Mesenteric fat pad (tissue), 1 donor: ENCODE measurements at places on chromosomes 13 and 19. TPM values are rescaled to one million over a fixed set of nuclear protein-coding genes. Genes with fewer than 3 reads are reported as not detected.

- DNase-seq: no peak
Observed at GRCh38 chr19:14375582-14376291, 5.5 kb upstream of the ADGRE5 start.

The TEX101 gene
- not detected for total RNA-seq

The LRRC8E gene
- 1.8 TPM for total RNA-seq

DNA sequence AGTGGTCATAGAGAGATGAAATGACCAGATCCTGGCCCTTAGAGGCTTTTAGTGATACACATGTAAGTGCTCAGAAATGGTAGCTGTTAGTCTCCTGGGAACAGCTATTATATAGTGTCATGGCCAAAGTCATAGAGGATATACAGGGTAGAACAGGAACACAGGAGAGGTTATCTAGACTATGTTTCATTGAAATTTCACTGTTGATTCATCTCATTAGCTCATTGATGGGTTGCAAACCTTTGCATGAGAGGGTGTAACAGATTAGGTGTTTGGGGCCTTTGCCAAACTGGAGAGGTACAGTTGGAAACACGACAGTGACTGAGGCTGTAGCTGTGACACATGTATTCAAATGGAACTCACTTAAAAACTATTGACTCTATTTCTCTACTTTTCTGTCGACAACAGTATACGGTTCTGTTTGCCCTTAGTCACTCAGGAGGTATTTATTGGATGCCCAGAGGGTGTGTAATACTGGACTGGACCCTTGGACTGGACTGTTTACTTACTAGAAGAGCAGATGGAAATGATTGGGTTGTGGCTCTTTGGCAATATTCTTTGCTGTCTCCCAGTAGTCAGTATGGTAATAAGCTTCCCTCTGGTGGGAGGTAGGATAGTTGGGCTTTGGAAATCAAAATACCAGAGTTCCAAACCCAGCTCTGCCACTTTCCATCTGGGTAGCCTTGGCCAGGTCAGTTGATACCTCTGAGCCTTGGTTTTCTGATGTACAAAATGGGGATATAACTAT, 29.8 kb downstream of the ARHGAP35 start:
- no peak for DNase-seq

GRCh38 chr19:37936166-37936565, 29.2 kb downstream of the SIPA1L3 start:
- no peak for DNase-seq

- no peak for DNase-seq
Observed at GRCh38 chr13:59493436-59493965, 670.2 kb downstream of the DIAPH3 start.

The MYH14 gene
- total RNA-seq: 26.4 TPM

The TMEM147 gene
- total RNA-seq: 86.8 TPM

DNA sequence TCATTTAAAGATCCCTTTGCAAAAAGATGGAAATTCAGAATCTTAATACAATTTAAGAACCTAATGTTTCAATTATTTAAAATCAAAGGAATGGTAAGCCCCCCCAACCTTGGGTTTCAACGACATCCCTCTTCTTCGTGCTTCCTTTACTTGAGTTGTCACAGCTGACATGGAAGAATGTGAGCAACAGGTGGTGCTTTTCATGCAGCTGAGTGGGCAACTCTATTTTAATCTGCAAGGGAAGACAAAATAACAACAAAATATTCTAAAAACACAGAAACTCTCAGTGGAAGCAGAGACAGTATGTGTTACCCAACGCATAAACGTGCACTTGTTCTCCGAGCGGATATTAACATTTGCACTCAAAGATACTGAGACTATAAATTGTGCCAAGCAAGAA, 92.3 kb downstream of the DOCK9 start:
- no peak for DNase-seq

The TMEM86B gene
- 1.6 TPM for total RNA-seq

DNA sequence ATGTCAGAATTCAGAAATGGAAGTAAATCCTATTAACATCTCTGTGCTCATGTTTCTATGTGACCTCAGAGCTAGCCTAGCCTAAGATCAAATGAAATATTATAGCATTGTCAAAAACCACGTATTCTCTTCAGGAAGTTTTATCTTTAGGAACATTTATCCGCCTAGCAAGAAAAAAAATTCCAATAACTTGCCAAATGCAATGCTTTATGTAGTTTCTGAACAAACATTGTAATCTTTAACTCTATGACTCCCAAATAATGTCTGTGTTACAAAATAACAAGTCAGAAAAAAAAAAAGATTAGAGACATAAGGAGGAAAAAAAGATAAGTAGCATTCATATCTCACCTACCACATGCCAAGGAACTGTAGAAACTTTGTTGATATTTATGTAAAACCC, 18.4 kb upstream of the IPO5 start:
- no peak for DNase-seq

DNA sequence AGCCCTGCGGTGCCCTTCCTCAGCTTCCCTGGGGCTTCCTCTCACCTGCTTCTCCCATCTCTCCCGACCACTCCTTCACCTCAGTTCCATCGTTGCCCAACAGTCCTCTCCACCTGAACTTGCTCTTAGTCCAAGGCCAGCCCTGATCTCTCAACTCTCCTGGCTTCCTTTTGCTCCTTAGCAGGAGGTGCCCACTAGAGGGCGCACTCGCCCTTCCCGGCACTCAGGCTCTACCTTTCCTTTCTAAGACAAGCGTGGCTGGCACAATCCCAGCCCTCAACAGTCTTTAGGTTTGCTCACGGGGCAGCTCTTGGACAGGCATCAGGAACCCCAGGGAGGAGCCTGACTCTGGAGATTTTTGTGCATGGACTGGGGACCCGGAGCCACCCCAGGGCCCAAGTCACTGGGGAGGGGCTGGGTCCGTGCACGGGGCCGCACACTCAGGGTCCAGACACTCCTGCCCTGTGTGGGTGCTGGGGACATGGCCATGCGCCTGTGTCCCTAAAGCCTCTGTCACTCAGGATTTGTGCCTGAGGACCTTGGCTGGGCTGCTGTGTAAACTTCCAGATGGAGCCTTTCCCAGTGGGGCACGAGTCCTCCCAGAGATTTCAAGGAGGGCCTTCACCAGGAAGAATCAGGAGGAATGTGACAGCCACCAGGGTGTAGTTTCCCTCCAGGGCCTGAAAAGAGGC, 12.1 kb upstream of the CEACAM8 start:
- no peak for DNase-seq

GRCh38 chr13:20798027-20798426, 24.3 kb upstream of the EEF1AKMT1 start:
- DNase-seq: no peak

DNA sequence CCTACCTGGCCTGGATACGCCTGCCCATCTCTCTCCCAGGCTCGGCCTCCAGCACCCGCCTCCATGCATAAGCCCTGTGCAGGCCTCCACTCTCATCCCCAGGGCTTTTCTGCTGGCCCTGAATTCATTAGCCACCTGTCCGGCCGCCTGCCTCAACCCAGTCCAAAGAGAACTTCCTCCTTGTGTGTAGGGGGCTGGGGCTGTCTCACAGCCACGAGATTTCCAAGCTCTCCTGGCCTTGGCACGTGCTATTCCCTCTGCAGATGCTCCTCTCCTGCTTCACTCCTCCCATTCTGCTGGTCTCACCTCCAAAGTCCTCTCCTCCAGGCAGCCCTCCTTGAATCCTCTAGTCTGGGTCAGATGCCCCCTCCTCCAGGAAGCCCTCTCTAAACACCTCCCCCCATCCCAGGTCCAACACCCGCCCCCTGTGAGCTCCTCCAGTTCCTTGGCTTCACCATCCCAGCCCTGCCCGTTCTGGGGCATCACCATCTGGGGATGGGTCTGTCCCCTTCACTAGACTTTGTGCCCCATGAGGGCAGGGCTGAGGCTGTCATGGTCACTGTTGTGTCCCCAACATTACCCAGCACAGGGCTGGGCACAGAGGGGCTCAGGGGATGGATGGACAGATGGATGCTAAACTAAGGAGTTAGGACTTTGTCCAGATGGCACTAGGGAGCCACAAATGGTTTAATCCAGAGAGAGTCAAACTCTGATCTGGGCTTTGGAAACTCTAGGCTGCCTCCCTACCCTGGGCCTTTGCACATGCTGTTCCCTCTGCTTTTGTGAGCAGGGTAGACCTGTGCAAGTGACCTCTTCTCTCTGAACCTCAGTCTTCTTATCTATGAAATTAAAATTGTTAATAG, 14.8 kb downstream of the MEIS3 start:
- no peak for DNase-seq

The U2AF1L4 gene
- 12.8 TPM for total RNA-seq

- DNase-seq: no peak
Observed at GRCh38 chr13:113506025-113506685, 15.6 kb upstream of the DCUN1D2 start.

DNA sequence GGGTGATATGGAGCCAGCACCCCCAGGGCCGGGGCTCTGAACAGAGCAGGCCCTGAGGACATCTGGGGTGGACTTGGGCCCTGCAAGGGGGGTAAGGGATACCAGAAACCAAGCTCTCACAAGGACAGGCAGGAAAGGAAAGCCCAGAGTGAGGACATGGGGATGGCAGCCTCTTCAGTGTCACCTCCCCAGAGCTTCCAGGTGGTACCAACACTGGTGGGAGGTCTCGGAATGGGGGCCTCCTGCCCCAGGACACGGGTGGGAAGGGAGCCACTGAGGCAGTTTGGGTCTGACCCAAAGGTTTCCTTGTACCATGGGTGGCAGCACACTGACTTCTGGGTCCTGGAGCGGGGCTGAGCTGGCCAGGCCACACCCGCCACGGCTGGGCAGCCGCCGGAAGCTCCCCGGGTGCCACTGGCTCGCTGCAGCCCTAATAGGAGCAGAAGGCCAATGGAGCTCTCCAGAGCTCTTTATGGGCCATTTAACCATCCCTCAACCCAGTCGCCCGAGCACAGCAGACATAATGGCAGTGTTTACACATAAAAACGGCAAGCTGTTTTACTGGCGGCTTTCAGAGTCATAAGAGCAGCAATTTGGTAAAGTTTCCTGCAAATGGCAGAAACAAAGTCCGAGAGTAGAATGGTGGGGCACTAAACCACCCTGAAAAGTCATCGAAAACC, 59.3 kb downstream of the PEPD start:
- DNase-seq: no peak

- no peak for DNase-seq
Observed at GRCh38 chr13:36342715-36343114, 3.5 kb downstream of the SPART start.

DNA sequence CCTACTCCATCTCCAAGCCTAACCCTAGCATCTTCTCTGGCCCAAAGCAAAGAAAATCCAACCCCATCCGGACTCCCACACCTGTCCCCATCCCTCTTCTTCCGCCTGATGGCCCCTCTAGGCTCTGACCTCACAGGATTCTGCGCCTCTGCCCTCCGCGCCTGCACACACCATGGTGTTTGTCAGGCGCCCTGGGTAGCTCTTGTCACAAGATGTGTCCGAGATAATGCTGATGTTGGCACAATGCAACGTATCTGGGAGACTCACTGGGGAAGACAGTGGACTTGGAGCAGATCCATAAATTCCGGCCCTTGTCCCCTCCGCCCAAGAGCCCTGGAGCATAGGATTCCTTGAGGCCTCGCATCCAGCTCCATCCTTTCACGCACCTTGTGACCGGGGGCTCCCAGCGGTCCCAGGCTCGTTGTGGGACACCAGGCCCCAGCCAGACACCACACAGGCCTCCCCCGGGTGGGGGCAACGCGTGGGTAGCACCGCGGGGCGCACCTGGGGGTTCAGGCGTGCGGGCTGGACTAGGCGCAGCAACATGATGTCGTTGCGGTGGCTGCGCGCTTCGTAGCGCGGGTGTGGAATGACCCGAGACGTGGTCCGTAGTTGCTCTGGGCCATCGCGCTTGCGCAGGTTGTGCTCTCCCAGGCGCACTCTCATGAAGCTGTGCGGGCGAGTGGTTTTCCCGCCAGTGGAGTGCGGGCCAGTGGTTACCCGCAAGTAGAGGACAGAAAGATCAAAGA, 3.1 kb upstream of the KLK1 start:
- DNase-seq: no peak

DNA sequence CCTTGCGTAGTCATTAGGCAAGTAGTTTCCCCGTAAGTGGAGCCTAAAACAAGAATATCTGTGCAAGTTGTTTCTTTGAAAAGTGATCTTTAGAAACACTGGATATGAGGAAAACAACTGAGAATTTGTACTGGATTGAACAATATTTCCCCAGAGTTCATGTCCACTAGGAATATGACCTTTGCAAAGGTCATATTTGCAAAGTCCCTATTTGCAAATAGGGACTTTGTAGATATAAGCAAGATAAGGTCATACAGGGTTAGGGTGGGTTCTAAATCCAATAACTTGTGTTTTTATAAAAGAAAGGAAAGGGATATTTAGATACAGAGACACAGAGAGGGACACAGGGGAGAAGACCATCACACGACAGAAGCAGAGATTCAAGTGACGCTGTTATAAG, 489.2 kb upstream of the ATXN8OS start:
- no peak for DNase-seq

GRCh38 chr19:2790194-2790556, 4.9 kb downstream of the THOP1 start:
- DNase-seq: no peak

The PSMC4 gene
- 85.5 TPM for total RNA-seq

GRCh38 chr13:33727297-33728083, 90.5 kb upstream of the RFC3 start:
- no peak for DNase-seq

- no peak for DNase-seq
Observed at GRCh38 chr13:43307921-43308433, 284.6 kb downstream of the DNAJC15 start.

DNA sequence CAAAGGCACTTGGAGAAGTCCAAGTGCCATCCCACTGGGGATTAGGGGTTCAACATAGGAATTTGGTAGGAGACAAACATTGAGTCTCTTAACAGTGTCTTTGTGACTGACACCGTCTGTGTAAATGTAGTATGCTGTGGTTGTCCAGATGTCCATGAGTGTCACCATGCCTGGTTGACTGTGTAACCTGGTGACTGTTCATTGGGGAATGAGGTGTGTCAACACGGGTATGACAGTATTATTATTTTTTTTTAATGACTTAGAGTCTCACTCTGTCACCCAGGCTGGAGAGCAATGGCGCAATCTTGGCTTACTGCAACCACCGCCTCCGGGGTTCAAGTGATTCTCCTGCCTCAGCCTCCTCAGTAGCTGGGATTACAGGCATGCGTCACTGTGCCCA, 16.2 kb downstream of the PKN1 start:
- DNase-seq: no peak

DNA sequence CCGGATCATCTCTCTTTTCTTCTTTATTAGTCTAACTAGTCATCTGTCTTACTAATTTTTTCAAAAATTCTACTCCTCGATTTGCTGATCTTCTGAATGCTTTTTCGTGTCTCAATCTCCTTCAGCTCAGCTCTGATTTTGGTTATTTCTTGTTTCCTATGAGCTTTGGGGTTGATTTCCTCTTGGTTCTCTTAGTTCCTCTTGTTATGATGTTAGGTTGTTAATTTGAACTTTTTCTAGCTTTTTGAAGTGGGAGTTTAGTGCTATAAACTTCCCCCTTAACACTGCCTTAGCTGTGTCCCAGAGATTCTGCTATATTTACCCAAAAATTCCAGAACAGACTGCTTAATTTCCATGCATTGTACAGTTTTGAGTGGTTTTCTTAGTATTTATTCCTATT, 3.4 kb downstream of the FCAR start:
- no peak for DNase-seq

- no peak for DNase-seq
Observed at GRCh38 chr13:68745502-68745901, 1362.1 kb upstream of the ATXN8OS start.
